Hematopoietic multipotent progenitor cell treated with erythropoietin and hydrocortisone succinate and interleukin-3 and kit ligand, for 17 days (in vitro differentiated cells): ENCODE measurements at places on chromosomes 11 and 22.

DNA sequence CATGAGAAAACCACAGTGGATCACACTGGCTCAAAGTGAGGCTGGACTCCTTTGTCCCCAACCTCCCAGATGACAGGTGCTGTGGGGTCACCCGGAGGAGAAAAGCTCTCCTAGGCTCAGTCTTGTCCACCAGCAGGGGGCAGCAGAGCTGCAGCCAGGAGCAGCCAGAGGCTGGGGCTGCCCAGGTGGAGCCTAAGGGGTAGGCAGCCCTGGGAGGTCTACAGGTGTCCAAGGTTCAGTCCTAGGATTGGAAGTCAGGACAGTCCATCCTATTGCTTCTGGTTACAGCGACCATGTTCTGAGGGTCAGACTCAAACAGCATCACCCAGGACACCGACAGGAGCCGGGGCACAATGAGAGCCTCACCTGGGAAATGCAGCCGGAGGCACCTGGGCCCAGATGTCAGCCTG is 77.6 kb upstream of the IGLL5 start:
- DNase-seq = peak; percentile 65

DNA sequence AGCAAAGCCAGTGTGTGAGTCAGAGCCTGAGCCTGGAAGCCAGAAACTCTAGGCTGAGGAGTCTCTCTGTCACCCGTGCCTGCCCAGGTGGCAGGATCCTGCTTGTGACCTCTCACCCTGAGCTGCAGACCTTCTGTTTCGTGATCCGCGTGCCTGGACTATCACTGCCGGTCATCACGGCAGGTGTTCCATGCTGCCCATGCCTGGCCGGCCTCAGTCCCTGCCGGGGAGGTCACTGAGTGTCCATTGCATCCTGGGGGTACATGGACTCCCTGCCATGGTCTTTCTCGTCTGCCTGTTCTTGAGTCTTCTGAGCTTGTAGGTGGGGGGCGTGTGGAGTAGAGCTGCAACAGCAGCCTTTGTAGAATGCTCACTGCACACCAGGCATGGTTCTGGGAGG is 1032.4 kb downstream of the TBC1D22A start:
- DNase-seq = no peak

DNA sequence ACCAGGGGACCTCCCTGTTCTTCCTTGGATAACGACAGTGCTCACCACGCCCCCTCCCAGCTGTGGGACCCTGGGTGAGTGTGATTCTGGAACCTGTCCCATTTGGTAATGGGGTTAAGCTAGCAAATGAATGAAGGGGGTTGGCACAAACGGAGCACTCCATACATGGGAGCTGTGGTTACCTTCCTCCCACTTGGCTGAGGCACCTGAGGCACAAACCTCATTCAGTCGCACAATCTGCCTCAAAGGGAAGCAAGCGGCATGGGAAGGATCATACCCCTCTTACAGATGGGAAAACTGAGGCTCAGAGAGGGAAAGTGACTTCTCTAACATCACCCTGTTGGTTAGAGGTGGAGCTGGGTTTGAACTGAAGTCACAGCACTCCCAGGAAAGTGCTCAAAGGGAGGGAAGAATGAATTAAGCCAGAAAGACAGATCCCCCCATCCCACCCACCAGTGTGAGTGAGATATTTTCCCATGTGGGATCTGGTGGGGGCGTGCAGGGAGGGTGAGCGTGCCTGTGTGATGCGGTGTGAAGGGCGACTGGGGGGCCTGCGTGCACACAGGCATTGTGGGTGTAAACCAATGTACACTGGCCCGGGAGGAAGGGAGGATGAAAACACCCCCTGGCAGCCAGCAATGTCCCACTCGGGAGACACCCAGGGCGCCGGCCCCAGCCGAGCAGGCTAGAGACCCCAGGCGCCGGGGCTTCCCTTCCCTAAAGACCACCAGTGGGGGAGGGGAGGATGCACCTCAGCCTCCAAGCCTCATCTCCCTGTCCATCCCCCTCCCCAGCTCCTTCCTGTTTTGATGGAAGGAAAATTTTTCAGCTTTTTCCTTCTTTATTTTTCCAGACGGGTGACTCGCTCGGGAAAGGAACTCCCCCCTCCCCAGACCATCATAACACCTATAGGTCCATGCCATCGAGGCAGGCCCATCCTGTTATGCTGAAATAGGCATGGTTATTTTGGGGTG is 8.0 kb upstream of the PDGFB start:
- no peak for DNase-seq

- DNase-seq = no peak
Observed at GRCh38 chr22:49546811-49547585, 280.7 kb downstream of the BRD1 start.

- DNase-seq = no peak
Observed at GRCh38 chr22:17501679-17502285, 61.5 kb upstream of the SLC25A18 start.

- DNase-seq = no peak
Observed at GRCh38 chr22:21995660-21996059, 13.1 kb upstream of the TOP3B start.

GRCh38 chr22:31578171-31578570 is 81.8 kb downstream of the SFI1 start:
- DNase-seq = no peak

GRCh38 chr11:61353131-61354067 is 8.3 kb downstream of the CYB561A3 start:
- DNase-seq = peak; percentile 32

GRCh38 chr22:30097861-30098260 is 17.6 kb downstream of the HORMAD2 start:
- no peak for DNase-seq

DNA sequence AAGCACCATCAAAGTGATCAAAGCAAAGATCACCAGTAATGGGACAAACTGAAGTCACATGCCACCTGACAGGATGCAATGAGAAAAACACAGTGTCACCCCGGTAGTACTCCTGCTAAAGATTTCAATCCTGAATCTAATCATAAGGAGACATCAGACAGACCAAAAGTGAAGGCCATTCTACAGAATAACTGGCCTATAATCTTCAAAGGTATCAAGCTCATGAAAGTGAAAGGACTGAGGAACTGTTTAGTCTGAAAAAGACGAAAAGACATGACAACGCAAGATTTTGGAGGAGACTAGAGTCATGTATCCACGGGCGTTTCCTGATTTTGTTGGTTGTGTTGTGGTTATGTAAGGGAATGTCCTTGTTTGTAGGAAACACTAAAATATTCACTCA is 42.4 kb upstream of the TSKU start:
- DNase-seq = peak; percentile 48

DNA sequence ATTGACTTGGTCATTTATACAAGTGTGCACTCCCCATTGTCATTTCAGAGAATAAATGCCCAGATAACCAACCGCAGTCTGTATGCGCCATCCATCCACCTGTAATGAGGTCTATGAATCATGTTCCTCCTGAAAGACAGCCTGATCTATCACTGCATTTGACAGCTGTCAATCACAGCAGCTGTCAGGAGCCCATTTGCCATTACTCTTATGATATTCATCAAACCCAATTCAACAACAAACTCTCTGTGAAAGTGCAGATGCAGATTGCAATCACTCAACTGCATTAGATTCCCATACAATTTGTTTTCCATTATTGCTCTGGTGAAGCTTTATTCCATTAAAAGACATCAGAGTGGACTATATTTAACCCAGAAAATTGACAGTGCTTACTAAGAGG is 586.9 kb upstream of the KIRREL3 start:
- no peak for DNase-seq

DNA sequence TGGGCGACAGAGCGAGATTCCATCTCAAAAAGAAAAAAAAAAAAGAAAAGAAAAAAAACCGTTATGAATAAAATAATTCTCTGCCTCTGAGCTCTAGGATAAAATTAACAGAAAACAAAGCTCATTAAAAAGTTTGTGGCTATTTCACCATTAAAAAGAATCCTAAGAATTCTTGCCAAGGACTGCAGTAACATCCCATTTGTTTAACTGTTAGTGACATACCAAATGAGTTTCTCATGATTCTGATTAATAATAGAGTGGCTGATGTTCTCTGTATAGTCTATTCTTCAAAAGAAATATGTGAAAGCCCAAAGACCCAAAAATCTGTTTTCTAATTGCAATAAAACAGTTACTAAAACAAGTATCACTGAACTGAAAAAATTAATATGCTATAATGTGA is 19.7 kb downstream of the CLNS1A start:
- no peak for DNase-seq

DNA sequence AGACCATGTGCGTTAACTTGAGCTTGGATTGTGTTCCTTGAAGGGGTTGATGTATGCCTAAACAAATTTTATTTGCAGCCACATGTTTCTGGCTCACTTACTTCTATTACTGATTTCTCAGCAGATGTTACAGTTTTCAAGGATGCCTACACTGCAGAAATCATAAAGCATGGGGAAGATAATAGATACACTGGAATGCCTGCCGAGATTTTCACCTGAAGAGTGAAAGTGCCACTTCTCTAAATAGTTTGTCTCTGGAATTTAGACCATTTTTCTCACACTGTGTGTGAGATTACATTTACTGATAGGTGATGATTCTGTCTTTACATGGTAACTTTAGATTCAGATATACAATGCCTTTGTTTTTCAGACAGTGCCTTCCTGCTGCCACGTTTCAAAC is 81.6 kb downstream of the SIK2 start:
- DNase-seq = no peak

DNA sequence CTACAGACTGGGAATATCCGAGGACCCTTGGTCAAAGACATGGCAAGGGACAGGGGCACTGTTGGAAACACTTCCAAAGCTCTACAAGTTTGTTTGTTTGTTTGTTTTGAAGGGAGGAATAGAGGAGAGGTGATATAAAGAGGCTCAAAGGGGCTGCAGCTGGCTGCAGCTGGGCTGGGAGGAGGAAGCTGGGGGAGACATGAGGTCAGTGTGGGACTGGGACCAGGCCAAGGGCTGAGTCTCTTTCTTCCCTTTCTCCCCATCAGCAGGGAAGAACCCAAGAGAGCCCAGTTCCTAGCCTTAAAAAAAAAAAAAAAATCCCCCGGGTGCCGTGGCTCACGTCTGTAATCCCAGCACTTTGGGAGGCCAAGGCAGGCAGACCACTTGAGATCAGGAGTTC is 5.0 kb downstream of the RHOG start:
- no peak for DNase-seq

- no peak for DNase-seq
Observed at GRCh38 chr11:41714101-41714500, 254.6 kb upstream of the LRRC4C start.

DNA sequence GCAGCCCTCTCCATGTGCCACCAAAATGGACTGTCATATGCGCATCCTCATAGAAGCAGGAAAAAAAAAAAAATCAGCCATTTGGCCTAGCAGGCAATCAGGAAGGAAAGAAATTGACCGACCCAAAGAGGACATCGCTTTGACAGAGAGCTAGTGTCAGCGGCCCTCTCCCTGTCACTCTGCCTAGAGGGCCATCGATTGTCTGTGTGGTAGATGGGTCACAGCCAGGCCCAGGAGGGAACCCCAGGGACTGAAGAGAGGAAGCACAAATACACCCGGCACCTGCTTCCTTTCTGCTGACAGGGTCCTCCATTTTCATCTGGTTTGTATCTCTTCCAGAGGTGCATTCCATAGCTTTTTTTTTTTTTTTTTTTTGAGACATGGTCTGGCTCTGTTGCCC is 21.8 kb downstream of the VPS37C start:
- no peak for DNase-seq

DNA sequence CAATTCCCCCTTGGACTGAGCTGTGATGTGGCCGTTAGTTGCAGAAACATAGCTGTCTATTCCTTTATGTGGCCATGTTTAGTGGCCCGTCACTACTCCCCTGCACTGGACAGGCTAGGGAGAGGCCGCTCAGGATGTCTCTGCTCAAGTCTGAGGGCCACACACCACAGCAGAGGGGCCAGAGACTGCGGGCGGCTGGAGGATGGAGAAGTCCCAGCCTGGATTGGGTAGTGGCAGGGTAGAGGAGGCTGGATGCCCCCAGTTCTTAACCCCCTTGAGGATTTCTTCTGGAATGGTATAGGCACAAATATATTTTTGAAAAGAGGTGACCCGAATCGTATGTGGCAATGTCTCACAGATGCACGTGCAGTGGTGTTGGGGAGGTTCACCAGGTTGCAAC is 116.4 kb upstream of the B3GAT1 start:
- DNase-seq = no peak

DNA sequence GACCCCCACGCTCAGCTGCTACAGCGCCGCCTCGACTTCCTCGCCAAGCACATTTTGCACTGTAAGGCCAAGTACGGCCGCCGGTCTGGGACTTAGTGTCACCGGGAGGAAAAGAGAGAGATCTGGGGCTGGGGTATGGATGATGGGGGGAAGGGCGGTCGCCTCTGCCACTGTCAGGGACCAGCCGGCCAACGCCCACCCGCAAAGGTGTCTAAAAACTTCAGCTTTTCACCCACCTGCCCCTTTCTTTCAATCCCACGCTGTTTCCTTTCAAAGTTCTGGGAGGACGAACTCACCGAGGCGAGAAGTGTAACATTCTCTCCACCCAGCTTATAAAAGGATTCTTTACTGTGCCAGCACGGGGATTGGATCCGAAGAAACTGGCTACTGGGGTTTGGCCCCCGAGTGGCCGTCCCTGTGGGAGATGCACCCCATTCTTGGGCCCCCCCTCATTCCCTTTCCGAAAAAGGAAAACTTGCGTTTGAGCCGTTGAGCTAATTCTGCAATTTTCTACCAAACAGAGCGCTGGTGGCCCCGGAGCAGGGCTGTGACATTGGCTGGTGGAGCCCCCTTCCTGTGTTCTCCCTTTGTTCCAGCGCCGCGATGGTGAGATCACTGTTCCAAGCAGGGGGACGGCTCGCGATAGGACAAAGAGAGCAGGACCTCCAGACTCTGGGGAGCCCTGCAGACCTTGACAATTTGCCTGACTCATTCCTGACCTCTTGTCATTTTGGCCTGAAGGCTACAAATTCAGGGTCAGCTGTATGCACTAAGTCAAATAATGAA is 1.8 kb downstream of the FJX1 start:
- DNase-seq = no peak

DNA sequence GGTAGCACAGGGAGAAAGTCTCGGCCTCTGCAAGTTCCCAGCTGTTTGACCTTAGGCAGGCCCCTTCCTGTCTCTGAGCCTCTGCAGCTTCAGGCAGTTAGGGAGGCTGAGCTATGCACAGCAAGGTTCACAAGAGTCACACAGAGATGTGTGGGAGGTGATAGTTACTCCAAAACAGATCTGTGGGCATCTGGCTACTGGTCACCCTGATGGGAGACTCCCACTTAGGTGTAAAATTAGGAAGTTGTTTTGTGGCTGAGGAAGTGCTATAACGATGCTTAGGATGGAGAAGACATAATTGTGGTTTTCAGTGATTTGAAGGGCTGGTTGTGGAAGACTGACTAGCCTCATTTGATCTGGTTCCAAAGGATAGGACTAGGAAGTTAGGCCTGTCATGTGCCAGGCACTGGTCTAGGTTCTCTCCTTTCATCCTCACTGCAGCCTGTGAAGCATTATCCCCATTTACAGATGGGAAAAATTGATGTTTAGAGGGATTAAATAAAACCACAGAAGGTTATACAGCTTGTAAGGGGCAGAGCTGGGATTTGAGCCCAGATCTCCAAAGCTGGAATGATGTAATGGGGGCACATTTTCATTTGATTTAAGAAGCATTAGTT is 13.5 kb downstream of the ACO2 start:
- DNase-seq = no peak

GRCh38 chr11:45959851-45960250 is 37.4 kb downstream of the LARGE2 start:
- DNase-seq = no peak

- DNase-seq = no peak
Observed at GRCh38 chr11:115097796-115098408, 406.3 kb downstream of the CADM1 start.

- DNase-seq = no peak
Observed at GRCh38 chr22:49415151-49415951, 412.3 kb downstream of the BRD1 start.
